ENCODE measurements at places on chromosomes 3 and 15.

DNA sequence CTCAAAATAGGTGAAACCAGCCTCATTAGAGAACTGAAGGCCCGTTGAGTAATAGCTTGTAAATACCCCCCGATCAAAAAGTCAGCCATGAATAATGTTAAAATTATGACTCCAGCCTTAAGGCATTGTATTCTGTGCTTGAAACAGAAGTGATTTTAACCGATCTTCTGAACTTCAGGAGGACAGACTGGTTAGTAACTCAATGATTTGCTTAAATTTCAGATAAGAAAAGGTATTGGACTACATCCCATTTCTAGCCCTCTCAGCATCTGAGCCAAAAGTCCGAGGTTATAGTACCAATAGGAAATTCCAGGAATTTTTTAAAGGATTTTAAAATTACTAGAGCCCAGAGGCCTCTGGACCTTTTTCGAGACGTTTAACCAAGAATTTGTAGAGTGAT, 67.7 kb upstream of the FGF12 start:
- H3K27me3 ChIP-seq = no peaks in the 10 kb centered on the region
- H3K4me1 ChIP-seq = peaks cover 2% of the 10 kb centered on the region
- H3K36me3 ChIP-seq = no peaks in the 10 kb centered on the region
- no peak overlapping the region for H3K4me3 ChIP-seq
- H3K27ac ChIP-seq = no peak overlapping the region
- DNase-seq = no peak

- H3K4me1 ChIP-seq = no peaks in the 10 kb centered on the region
- H3K27me3 ChIP-seq = peaks cover 60% of the 10 kb centered on the region
- no peak for DNase-seq
Measured at GRCh38 chr15:83100097-83100646, 7.3 kb upstream of the TM6SF1 start.

DNA sequence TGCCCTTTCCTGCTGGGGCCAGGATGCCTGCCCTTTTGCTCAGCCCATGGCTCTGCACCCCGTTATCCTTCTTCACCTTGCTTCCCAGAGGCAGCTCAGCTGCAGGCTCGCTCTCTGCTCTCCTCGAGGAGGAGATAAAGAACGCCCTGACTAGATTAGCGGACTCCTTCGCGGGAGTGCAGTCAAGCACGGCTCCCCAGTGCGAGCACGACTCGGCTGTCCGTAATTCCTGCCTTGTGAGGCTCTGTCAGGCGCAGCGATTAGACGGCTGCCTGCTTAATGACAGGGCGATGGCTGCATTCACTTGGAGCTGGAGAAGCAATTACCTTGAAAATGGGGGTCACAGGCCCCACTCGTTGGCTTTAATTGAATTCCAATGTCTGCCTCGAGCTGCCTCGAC, 25.9 kb downstream of the TLE3 start:
- H3K4me1 ChIP-seq = peaks cover 1% of the 10 kb centered on the region
- no peak overlapping the region for H3K4me3 ChIP-seq
- H3K36me3 ChIP-seq = peaks cover 68% of the 10 kb centered on the region
- H3K27me3 ChIP-seq = no peaks in the 10 kb centered on the region
- no peak for DNase-seq
- no peak overlapping the region for H3K27ac ChIP-seq

- H3K27me3 ChIP-seq = peaks cover 86% of the 10 kb centered on the region
- peaks cover 6% of the 10 kb centered on the region for H3K4me1 ChIP-seq
- H3K4me3 ChIP-seq = no peak overlapping the region
- no peak for DNase-seq
- H3K36me3 ChIP-seq = peaks cover 16% of the 10 kb centered on the region
- no peak overlapping the region for H3K27ac ChIP-seq
Measured at GRCh38 chr3:147415874-147416273, 6.7 kb downstream of the ZIC1 start.

- peak overlapping the region; percentile 53 for H3K4me3 ChIP-seq
- peaks cover 57% of the 10 kb centered on the region for H3K4me1 ChIP-seq
- no peak for DNase-seq
- no peaks in the 10 kb centered on the region for H3K27me3 ChIP-seq
- peaks cover 23% of the 10 kb centered on the region for H3K36me3 ChIP-seq
Measured at GRCh38 chr3:32413845-32414521, 22.3 kb downstream of the CMTM7 start.

- no peak overlapping the region for H3K4me3 ChIP-seq
- H3K27ac ChIP-seq = no peak overlapping the region
- H3K4me1 ChIP-seq = peaks cover 4% of the 10 kb centered on the region
- H3K27me3 ChIP-seq = no peaks in the 10 kb centered on the region
- DNase-seq = no peak
- peaks cover 44% of the 10 kb centered on the region for H3K36me3 ChIP-seq
Measured at GRCh38 chr15:32643907-32644445, 2.5 kb downstream of the SCG5 start.

GRCh38 chr3:27596334-27596841, 112.2 kb upstream of the SLC4A7 start:
- peaks cover 27% of the 10 kb centered on the region for H3K4me1 ChIP-seq
- DNase-seq = peak; percentile 14
- H3K4me3 ChIP-seq = no peak overlapping the region
- peaks cover 3% of the 10 kb centered on the region for H3K36me3 ChIP-seq
- no peak overlapping the region for H3K27ac ChIP-seq
- no peaks in the 10 kb centered on the region for H3K27me3 ChIP-seq

DNA sequence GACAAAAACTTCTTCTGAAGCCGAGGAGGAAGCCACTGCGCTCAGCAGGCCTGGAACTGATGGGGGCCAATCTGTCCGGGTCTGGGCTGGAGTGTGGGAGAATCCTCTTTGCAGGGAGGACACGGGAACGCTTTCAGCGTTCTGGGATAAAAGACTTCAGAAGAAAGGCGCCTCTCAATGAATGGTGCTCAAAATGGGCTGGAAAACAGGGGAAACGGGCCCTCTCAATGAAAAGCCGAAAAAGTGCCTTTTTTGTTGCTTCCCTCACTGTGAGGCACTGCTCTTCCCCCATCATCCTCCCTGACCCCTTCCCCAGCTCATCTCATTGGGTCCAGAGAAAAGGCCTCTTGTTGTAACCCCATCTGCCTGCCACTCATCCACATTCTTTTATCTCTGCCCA, 119.5 kb upstream of the LRIG1 start:
- no peaks in the 10 kb centered on the region for H3K36me3 ChIP-seq
- H3K4me1 ChIP-seq = peaks cover 1% of the 10 kb centered on the region
- no peak overlapping the region for H3K4me3 ChIP-seq
- H3K27me3 ChIP-seq = no peaks in the 10 kb centered on the region
- no peak overlapping the region for H3K27ac ChIP-seq
- no peak for DNase-seq

- H3K4me1 ChIP-seq = no peaks in the 10 kb centered on the region
- no peak overlapping the region for H3K27ac ChIP-seq
- no peak overlapping the region for H3K4me3 ChIP-seq
- DNase-seq = no peak
Measured at GRCh38 chr15:77722759-77723460, 90.2 kb upstream of the LINGO1 start.

- peaks cover 8% of the 10 kb centered on the region for H3K27me3 ChIP-seq
- no peaks in the 10 kb centered on the region for H3K4me1 ChIP-seq
- H3K4me3 ChIP-seq = no peak overlapping the region
- H3K36me3 ChIP-seq = no peaks in the 10 kb centered on the region
- H3K27ac ChIP-seq = no peak overlapping the region
Measured at GRCh38 chr15:95910643-95911212, 419.8 kb upstream of the NR2F2 start.

- no peak for DNase-seq
- H3K27ac ChIP-seq = no peak overlapping the region
- no peaks in the 10 kb centered on the region for H3K27me3 ChIP-seq
- H3K36me3 ChIP-seq = no peaks in the 10 kb centered on the region
Measured at GRCh38 chr3:181629711-181630110, 82.0 kb upstream of the SOX2 start.

DNA sequence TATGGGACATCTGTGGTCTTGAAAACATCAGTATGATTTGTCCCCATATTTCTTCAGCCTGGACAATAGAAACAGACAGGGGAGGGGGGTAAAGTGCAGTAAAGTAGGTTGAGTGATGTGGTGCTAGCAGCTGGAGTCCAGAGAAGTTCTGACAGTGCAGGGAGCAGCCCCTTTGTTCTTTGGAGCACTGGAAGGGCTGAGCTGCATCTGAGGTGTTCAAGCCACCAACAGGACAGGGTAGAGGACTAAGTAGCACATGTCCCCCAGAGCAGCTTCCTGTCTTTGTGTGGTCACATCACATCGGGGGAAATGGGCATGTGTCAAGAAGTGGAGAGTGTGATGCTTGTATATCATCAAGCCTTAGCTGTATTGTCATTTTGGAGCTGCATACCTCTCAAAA, 12.1 kb downstream of the MRPS22 start:
- peaks cover 6% of the 10 kb centered on the region for H3K4me1 ChIP-seq
- H3K27ac ChIP-seq = no peak overlapping the region
- H3K4me3 ChIP-seq = no peak overlapping the region

DNA sequence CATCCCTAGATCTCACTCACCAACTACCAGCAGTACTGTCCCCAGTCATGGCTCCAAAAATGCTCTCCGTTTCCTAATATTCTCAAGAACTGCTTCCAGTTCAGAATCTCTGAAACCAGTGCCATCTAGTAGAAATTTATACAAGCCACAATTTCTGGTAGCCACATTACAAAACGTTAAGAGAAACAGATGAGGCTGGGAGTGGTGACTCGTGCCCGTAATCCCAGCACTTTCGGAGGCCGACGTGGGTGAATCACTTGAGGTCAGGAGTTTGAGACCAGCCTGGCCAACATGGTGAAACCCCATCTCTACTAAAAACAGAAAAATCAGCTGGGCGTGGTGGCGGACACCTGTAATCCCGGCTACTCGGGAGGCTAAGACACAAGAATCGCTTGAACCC, 78.4 kb upstream of the RAD18 start:
- no peaks in the 10 kb centered on the region for H3K4me1 ChIP-seq
- no peak overlapping the region for H3K4me3 ChIP-seq
- H3K36me3 ChIP-seq = no peaks in the 10 kb centered on the region
- H3K27me3 ChIP-seq = no peaks in the 10 kb centered on the region
- no peak overlapping the region for H3K27ac ChIP-seq

DNA sequence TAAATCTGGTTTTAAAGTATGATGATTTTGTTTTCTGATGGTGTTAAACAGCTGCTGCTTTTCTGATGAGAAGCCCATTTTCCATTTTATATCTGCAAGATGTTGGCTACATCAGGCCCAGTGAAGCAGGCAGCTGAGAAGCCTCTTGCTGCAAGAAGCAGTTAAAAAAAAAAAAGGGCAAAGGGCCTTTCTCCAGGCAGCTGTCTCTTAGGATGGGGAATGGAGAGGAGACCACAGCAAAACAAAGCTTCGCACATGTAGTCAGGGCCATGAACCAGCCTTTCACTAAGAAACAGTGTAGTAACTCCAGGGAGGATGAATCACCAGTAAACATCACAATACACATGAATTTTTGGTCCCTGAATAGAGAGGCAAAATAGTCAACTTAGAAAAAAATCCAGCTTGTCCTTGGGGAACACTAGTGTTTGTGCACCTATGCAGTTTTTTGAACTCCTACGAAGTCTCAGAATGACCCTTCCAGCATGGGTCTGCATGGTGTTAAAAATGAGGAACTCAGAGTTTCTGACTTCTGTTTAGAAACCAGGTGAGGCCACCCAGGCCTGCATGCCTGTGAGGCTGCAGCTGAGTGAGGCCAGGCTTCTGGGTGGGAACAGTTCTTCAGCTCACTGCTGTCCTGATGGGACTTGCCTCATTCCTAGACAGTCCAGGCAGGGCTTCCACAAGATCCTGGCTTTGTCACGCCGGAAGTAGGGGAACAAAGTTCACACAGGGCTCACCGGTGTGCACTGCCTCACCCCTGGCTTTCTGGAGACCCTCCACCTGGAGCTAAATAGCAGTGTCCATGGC, 518.7 kb downstream of the MCTP2 start:
- no peak overlapping the region for H3K27ac ChIP-seq
- no peak for DNase-seq
- H3K36me3 ChIP-seq = no peaks in the 10 kb centered on the region
- H3K4me1 ChIP-seq = no peaks in the 10 kb centered on the region

DNA sequence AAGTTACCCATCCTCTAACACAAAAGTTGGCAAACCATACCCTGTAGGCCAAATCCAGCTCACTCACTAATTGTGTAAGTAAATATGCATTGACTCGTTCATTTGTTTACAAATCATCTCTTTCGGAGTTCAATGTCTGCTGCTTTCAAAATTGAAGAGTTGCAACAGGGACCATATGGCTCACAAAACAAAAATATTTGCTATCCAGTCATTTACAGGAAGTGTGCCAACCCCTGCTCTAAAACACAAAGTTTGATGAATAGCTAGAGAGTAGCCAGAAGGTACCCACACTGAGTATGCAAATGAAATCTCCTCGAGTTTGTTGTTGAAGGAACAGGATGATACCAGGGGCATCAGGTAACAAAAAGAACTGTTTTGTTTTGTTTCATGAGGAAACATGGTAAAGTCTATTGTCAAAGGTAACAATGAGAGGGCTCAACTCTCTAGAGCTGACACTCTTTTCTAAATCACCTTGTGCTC, 236.2 kb upstream of the THBS1 start:
- no peak overlapping the region for H3K4me3 ChIP-seq
- H3K27me3 ChIP-seq = no peaks in the 10 kb centered on the region
- H3K36me3 ChIP-seq = no peaks in the 10 kb centered on the region
- no peaks in the 10 kb centered on the region for H3K4me1 ChIP-seq
- DNase-seq = no peak
- H3K27ac ChIP-seq = no peak overlapping the region

DNA sequence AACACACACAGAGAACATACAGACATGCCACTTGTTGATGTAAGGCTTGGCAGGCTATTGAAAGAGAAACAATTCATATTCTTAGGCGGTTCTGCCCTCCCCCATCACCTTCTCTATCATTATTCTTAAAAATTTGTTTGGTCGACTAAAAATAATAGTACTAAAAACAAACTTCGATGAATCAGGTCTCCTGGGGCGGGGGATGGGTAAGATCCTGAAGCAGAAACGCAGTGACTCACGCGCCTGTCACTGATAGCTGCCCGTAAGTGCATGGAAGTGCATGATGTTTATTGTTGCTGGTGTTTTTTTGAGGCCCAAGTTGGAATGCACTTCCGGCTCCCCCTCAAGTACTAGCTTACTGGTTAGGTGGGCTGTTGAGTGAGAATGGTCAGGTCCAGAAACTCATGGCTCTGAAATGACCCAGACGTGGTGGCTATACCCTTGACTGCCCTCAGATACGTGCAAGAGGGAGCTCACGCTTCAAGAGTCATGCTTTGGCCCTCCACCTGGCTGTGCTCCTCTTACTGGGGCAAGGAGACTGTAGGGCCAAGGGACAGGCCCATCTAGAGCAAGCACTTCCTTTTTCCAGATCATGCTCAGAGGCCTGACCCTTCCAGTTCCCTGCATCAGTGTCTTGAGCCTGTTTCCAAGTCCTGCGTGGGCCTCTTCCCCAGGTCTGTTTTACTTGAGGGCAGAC, 10.9 kb downstream of the SMAD3 start:
- no peaks in the 10 kb centered on the region for H3K27me3 ChIP-seq
- H3K4me1 ChIP-seq = peaks cover 80% of the 10 kb centered on the region
- peaks cover 73% of the 10 kb centered on the region for H3K36me3 ChIP-seq
- H3K4me3 ChIP-seq = peak overlapping the region; percentile 52
- no peak for DNase-seq

DNA sequence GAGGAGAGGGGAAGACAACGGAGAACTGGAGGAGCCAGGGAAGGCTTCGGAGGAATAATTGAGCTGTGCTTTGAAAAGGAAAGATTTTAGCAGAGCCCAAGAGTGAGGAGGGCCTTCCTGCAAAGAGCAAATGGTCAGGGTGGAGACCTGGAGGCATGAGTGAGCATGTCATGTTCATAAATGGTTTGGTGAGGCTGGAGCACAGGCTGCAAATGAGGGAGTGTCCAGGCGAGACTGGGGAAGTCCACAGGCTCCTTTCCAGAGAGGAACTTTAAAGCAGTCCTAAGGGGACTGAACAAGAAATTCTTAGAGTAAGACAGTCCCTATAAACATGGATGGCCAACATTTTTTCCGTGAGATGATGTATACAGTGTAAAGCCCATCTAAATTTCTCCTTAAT, 108.8 kb downstream of the THSD4 start:
- peaks cover 2% of the 10 kb centered on the region for H3K27me3 ChIP-seq
- H3K27ac ChIP-seq = no peak overlapping the region
- H3K36me3 ChIP-seq = no peaks in the 10 kb centered on the region
- DNase-seq = no peak

Measured in T-helper 2 cell treated with Interferon-gamma antibody and Interleukin-4, amounts not matched to agents 5 μg/mL and 100 μg/mL, for 36 hours (primary cell).